ENCODE measurements at places on chromosomes 1 and 21.

DNA sequence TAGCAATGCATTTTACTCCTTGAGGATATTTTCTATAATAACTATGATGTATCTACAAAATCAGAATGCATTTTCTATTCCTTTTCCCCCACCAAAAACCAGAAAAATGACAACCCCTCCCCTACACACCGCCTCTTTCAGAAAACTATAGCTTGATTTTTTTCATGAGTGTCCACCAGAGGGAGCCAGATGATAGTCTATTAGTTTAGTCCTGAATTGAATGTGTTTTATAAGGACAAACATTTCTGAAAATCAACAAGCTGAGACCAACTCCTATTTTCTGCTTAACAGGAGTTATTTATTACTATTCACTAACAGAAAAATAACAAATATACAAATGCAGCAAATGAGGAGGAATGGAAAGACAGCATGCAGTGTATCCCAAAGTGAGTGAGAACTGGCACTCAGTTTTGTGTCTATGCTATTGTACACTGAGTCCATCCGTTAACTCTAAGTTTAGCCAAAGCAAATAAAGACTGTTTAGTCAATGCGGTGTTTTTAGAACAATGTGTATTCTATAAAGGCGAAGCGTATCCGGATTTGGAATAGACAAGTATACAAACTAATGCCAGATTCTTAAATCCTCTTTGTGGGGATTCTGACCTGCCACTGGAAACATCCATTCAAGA lies 182.6 kb downstream of the VAV3 start:
- DNase-seq, result peak; percentile 26

DNA sequence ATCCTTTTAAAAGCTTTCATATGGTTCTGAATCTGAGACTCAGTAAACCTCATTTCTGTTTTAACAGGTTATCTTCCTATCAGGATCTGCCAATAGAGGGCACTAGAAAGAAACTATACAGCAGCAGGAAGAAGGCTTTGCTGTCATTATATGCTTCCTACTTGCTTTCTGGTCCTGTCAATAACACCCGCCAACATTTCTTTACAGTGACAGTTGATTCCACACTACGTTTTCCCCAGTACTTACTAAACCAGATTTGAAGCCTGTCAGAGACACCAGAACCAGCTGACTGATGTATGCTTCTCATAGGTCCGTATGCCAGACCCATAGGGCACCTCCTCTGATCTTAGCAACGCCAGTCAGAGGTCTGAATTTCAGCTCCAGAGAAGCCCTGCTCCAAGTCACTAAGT lies 341.0 kb upstream of the NEGR1 start:
- peak; percentile 32 for DNase-seq

DNA sequence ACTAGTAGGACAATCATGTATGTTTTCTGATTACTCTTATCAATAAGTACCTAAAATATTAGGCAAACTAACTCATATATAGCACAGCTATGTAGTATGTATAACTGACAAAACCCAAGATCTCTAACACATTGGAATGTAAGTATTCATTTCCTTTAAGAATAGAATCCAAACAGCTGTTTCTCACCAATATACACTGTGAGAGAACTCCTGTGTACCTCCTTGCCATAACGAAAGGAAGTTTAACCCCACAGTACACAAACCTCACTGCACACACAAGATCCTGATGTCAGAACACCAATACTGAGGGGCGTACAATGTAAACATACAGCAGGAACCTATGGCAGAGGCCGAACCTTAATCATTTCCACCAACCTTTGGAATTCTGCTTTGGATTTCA lies 113.0 kb downstream of the SMYD3 start:
- DNase-seq, result no peak

DNA sequence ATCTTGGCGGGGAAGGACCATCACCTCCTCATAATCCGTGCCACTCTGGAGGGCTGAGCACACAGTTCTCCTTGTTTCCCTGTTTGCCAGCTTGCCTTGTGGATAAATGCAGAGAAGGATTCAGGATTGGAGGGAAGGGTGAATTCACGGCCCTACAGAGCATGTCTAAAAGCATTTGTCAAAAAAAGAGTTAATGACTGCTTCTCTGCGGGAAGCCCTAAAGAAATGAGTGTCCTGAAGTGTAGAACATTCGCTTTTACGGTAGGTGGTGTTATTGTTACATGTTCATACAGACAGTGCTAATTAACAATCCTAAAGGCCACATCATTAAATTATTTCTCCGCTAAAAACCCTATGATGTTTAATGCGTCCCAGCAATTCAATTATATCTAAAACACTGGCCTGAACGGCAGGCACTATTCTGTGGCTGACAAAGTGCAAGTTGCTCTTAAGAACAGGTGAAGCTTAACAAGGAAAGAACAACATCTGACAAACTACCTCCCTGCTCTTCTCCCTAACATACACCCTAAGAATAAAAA lies 112.3 kb upstream of the NFIA start:
- no peak for DNase-seq

GRCh38 chr1:11944358-11944931 lies 9.9 kb downstream of the PLOD1 start:
- DNase-seq, result no peak

GRCh38 chr1:93078638-93078985 lies 471 bp upstream of the MTF2 start:
- no peak for DNase-seq

GRCh38 chr1:185646202-185646683 lies 87.9 kb upstream of the HMCN1 start:
- peak; percentile 95 for DNase-seq

GRCh38 chr21:38831526-38832467 lies 26.1 kb downstream of the ETS2 start:
- peak; percentile 91 for DNase-seq

- no peak for DNase-seq
These were observed 13.8 kb upstream of the AVPR1B start for GRCh38 chr1:206131037-206131436.

DNA sequence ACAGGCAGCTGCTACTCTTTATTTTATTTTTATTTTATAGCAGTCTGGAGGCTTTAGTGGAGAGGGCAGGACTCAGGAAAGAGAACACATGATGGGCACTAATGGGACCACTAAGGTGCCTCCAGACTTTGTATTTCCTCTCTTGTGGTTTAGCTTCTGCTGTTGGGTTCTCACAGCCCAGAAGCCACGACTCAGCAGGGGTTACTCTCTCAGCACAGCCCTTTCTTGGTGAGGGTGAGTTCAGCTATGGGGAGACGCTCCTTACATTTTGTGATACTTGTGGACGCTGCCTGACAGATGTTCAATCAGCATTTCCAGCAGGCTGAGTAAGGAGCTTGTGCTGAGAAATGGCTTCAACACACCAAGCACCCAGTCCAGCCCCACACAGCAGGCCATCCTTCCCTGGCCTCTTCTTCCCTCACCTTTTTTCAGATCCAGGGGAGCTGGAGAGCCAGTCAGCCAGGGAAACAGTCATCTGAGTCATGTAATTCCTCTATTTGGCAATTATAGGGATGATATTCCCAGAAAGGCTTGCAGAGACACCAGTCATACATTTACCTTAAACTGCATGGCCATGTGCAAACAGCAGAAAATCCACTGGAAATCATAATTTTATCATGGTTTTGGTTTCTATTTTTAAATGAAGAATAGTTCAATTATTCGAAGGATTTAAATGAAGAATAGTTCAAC lies 53.2 kb upstream of the RAB3GAP2 start:
- DNase-seq, result no peak

GRCh38 chr1:232709386-232709785 lies 79.5 kb upstream of the SIPA1L2 start:
- peak; percentile 43 for DNase-seq

- DNase-seq, result no peak
These were observed 31.0 kb downstream of the ATP5PO start for GRCh38 chr21:33884376-33885171.

- DNase-seq, result peak; percentile 92
These were observed 216.4 kb downstream of the LTN1 start for GRCh38 chr21:28776251-28776650.
